Heart left ventricle (tissue), 16 donors: ENCODE measurements at places on chromosomes 2 and 18. TPM values are rescaled to one million over a fixed set of nuclear protein-coding genes. Genes with fewer than 3 reads are reported as not detected.
A peak's percentile ranks its signal among the peaks of the same experiment; 100 is the strongest.

The ASPRV1 gene
- not detected for total RNA-seq

DNA sequence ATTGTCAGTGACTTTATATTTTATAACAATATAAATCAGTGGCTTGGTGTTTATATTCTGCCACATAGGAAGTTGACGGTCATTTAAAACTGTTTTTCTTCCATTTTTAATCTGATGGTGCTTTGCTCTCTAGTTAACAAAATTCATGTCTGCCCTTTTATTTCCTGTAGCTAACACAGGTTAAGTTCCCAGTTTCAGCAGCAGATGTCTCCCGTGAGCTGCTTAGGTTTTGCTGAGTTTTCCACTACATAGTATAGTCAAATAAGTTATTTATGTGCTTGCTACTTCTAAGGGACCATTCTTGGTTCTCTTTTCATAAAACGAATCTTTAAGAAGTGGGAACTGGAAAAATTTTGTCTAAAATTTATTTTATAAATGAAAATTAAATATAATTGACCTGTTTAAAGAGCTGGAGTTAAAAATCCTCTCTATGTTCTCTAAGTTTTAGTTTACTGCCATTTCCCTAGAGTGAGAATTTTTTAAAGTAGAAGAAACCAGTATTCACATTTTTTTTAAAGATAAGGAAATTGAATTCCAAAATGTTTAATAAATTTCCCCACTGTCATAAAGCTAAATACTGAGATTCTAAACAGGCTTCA, 20.6 kb downstream of the HTR2B start:
- no peak for DNase-seq

DNA sequence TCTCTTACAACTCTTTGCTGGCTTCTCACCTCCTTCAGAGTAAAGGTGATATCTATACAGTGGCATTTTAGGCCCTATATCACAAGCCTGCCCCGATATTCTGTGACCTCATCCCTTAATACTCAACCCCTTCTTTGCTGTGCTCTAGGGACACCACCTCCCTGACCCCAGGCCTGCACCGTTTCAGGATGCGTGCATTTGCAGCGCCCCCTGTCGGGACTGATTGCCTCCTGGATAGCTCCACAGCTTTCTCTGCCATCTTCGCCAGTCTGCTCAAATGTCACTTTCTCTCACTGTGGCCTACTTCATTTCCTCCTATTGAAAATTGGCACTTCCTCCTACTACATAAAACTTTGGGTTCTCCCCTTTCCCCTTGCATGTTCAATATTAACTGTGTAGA, 289.6 kb downstream of the SOCS6 start:
- no peak for DNase-seq

The ACMSD gene
- not detected for total RNA-seq

The CDCA7 gene
- 1.3 TPM for total RNA-seq

DNA sequence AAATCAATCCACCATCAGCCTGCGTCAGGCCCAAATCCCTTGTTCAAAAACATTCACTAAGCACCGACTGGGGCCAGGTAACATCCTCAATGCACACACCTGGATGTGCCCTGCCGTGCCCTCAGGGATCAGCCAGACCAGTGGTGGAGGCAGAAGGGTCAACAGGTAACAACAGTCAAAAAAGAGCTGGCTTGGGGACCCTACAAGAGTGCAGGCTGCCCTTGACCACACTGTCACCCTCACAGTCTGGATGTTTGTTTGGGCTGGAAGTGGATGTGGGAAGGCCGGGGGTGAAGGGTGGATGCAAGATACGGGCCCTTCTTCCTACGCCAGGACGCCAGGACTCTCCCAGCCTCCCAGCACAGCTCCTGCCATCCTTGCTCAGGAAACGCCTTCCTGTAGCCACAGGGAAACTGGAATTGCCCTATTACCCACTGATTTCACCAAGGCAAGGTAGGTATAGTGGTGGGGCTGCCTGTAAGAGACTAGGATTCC, 2.7 kb downstream of the BIN1 start:
- DNase-seq, result no peak

The ABCG8 gene
- total RNA-seq, result not detected

The RMDN2 gene
- 6.5 TPM for total RNA-seq

The SOWAHC gene
- total RNA-seq, result 4.2 TPM

DNA sequence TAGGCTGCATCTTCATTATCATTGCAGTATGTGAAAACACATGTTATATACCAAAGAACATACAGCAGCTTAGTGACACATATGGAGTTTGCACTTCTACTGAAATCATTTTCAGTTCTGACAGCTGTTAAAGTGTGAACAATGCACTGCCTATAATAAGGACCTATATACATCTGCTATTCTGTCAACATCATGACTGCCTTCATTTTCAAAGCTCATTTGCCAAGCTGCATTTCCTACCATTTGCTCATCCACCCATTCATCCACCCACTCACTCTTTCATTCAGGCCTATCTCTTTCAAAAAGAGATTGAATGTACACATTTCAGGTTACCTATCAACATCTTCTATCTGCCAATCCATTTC, 81.7 kb upstream of the STK17B start:
- DNase-seq, result no peak

The ARHGEF33 gene
- total RNA-seq, result 0.32 TPM

The COL5A2 gene
- total RNA-seq, result 12.4 TPM

The FZD7 gene
- total RNA-seq, result 11.3 TPM

GRCh38 chr18:56532176-56532840, 106.1 kb downstream of the TXNL1 start:
- DNase-seq, result no peak

DNA sequence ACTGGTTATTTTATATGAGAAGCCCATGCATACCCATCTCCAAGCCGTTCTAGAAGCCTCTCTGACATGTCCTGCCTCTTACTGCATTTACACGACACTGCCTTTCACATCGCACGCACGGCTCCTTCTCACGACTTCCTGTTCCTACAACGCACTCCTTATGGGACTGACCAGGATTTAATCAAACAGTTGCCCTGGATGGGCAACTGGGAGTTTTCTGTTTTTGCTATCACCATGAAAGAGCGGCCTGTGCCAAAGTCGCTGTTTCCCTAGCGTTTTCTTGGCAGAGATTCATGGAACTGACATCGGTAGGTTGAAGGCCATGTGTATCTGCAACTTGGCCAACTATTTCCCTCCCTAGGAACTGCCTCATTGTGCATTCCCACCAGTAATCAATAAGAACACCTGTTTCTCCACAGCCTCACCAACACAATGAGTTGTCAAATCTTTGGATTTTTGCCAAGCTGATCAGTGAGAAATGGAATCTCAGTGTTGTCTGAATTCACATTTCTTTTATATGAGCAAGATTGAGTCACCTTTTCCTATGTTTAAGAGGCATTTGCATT, 97.2 kb upstream of the OTOS start:
- peak; percentile 53 for DNase-seq

DNA sequence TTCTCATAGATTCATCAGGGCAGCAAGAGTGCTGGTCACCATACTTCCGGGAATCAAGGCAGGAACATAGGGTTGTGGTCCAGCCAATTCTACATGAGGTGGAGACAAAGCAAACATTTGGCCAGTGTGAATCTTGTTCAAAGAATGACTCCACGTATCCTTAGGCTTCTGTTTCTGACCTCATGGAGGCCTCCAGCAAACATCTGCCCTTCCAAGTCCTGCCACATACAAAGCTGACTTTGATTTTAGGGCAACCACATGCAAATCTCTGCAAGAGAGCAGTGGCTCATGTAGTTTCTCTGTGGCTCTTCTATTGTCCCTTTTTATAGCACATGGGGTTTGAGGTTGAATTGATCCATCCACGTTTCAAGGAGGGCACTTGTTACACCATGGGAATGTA, 132.1 kb upstream of the MMADHC start:
- no peak for DNase-seq

DNA sequence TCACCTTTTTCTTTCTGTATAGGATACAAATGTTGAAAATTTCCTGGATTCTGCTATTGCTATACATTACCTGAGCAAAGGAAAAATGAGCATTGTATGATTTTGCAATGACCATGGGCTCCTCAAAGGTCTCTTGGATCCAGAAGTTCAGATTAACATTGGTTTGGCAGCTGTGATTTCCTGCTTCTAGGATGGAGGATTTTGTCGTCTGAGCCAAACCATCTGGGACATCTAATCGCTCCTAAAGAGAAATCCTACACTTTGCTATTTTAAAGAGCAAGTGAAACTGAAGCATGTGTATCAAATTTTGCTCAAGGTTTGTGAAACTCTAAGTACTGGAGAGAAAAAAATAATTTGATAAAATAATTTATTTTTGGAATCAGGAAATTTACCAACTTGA, 115.1 kb upstream of the ST6GAL2 start:
- DNase-seq, result no peak

DNA sequence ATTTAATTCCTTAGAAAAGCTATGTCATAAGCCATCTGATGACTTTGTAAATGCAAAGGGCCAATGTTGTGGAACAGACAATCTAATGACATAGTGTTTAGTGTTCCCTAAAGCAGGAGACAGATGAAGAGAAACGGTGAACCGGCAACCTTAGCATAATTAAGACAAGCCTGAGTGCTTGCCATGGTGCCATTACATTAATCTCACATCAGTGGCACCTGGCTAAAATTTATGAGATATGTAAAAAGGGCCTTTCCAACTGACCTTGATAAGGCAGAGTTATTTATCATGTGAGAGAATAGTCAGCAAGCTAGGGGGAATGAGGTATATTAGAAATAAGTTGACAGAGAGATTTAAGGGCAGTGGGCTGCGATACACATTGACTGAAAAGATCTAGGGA, 261.8 kb downstream of the ERBB4 start:
- DNase-seq, result no peak

The LANCL1 gene
- 42.2 TPM for total RNA-seq

GRCh38 chr2:149715005-149715592, 127.5 kb upstream of the MMADHC start:
- DNase-seq, result no peak

The SNTG2 gene
- total RNA-seq, result 0.90 TPM

The MYO7B gene
- total RNA-seq, result 1.3 TPM

- no peak for DNase-seq
Observed at GRCh38 chr18:36358141-36358540, 60.6 kb downstream of the FHOD3 start.

GRCh38 chr2:18267501-18267900, 293.0 kb downstream of the RDH14 start:
- no peak for DNase-seq

The KHK gene
- 3.9 TPM for total RNA-seq

DNA sequence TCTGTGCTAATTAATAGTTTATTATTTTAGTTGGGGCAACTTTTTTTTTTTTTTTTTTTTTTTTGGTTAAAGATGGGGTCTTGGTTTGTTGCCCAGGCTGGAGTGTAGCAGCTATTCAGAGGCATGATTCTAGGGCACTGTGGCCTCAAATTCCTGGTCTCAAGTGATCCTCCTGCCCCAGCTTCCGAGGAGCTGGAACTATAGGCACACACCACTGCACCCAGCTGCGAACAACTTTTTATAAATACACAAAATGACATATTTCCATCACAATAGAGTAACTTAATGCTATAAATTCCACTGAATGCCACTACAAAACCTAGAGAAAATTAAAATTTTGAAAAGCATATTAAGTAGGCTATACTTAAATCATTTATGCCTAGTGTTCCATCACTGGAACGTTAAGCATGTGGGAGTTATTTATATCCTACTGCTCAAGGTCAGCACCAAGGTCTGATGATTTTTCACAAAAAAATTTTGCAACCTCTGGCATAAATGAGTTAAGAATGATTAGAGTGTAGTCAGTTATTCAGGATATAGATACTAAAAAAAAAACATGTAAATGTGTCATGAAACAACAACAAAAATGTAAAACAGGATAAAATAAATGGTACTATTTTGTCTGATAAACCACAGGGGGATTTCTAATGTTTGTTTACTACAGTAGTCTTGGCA, 46.8 kb downstream of the GFPT1 start:
- no peak for DNase-seq

The G6PC2 gene
- not detected for total RNA-seq

The IL36B gene
- not detected for total RNA-seq

DNA sequence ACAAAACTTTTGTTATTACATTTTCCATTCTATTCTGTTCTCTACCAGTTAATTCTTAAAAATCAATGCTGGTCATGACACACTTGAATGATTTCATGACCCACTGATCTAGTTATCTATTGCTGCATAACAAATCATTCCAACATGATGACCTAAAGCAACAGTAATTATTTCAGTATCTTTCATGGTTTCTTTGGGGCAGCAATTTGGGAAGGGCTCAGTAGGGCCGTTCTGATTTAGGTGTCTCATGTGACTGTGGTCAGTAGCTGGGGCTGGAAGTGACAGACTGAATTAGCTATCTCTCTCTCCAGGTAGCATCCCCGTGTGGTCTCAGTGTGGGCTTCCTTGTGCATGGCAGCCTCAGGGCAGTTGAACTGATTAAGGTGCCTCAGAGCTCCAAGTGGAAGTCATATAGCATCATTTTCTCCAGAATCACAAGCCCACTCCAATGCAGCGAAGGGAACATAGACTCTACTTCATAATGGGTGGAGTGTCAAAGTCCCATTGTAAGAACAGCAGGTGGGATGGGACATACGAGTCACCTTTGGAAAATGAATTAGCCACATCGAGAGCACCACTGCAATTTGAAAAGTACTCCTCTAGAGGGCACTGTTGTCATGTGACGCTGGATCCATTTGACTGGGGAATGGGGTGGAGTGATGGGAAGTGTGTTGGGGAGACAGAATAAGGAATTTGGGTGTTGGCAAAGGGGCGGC, 39.1 kb upstream of the FAM136A start:
- DNase-seq, result no peak

- no peak for DNase-seq
Observed at GRCh38 chr2:184644685-184645084, 46.4 kb downstream of the ZNF804A start.

GRCh38 chr2:40033781-40034180, 254.7 kb upstream of the THUMPD2 start:
- no peak for DNase-seq

The AQP12B gene
- total RNA-seq, result not detected

The FOXI3 gene
- not detected for total RNA-seq

GRCh38 chr18:24395049-24395795, 2.4 kb downstream of the OSBPL1A start:
- no peak for DNase-seq

The MRPL53 gene
- total RNA-seq, result 160 TPM

GRCh38 chr2:176518823-176519222, 249.6 kb downstream of the MTX2 start:
- DNase-seq, result peak; percentile 62

The C2orf80 gene
- total RNA-seq, result not detected
